ENCODE measurements at places on chromosomes 1 and 21.

DNA sequence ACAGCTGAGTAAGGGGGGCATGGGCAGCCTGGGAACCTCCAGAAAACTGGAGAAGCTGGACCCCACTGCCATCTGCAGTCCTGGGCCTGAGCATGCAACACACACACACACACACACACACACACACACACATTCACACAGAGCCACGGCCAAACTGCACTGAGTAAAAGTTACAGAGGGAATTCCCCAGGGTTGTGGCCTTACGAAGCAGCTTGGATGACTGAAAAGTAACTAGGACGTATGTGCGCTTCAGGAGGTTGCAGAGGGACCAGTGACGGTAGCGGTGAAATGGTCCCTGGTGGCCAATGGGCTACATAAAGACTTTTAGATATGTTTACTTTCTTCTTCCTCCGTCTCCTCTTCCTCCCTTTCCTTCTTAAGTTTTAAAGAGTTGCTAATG lies 232.5 kb upstream of the TMEM51 start:
- no peak for DNase-seq

DNA sequence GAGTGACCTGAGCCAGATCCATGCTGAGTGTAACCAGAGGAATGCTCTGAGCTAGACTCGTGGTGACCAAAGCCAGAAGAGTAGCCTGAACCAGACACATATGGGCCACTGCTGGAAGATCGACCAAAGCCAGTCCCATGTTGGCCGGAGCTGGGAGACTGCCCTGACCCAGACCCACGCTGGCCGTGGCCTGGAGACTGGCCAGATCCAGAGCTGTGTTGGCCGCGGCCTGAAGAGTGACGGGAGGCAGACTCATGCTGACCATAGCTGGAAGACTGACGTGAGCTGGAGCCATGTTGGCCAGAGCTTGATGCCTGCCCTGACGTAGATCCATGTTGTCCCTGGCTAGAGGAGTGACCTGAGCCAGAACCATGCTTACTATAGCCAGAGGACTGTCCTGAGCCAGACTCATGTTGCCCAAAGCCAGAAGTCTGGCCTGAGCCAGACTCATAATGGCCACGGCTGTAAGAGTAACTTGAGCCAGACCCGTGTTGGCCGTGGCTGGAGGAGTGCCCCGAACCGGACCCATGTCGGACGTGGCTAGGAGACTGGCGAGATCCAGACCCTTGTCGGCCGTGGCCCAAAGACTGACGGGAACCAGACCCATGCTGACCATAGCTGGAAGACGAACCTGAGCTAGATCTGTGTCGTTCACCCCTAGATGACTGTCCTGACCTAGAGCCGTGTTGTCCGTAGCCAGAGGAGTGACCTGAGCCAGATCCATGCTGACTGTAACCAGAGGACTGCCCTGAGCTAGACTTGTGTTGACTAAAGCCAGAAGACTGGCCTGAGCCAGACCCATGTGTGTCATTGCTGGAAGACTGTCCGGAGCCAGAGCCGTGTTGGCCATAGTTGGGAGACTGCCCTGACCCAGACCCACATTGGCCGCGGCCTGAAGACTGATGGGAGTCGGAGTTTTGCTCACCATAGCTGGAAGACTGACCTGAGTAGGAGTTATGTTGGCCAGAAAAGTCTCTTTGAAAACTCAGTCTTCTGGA lies 3.5 kb downstream of the HRNR start:
- no peak for DNase-seq

- DNase-seq = no peak
Observed at GRCh38 chr1:86582161-86582560, 35.3 kb downstream of the CLCA4 start.

GRCh38 chr1:209641832-209642172 lies 10.4 kb downstream of the LAMB3 start:
- DNase-seq = no peak

DNA sequence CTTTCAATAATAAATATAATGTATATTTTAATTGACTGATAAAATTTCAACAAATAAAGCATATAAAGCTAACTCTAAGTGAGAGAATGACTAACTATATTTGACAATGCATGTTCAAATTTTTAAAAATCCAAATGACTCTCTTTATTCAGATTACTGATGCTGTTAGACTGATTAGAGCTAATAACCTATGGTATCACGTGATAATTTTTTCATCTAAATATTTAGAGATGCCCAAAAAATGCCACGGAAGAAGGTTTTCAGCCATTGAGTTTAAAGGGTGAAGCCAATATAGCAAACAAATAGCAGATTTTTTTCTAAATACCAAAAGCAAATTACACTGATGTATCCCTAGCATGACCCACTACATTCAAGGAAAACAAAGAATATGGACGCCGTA lies 61.1 kb upstream of the OR10J4 start:
- DNase-seq = no peak

DNA sequence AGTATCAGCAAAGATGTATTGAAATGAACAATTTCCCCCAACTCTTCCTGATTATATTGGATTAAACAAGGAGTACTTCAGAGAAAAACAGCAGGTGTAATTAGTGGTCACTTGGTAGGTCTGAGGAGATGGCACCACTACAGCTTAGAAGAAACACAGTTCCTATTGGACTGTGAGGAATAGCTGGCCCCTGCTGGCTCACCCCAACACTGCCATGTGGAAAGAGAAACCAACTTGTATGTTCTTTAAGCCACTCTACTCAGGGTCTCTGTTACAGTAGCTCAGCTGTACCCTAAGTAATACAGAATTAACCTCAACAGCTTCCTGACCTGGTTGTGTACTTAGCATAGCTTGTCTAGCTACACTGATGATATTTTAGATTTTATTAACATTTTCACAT lies 26.5 kb upstream of the MTR start:
- no peak for DNase-seq

DNA sequence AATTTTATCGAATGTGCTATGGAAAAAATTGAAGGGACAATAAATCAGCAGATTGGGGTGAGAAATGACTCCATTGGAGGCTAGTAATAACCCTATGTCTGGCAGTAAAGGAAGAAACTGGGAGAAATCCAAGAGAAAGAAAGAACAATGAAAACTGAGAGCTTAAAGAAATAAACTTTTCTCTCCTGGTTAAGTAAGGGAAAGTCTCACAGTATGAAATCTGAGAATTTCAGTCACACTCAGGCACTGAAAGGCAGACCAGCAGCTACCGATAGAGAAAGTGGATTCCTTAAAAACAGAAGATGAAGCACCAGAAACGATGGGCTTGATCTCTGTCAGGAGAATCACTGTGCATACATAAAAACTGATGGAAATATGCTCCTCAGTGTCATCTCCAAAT lies 404.2 kb downstream of the PLPP3 start:
- DNase-seq = no peak

DNA sequence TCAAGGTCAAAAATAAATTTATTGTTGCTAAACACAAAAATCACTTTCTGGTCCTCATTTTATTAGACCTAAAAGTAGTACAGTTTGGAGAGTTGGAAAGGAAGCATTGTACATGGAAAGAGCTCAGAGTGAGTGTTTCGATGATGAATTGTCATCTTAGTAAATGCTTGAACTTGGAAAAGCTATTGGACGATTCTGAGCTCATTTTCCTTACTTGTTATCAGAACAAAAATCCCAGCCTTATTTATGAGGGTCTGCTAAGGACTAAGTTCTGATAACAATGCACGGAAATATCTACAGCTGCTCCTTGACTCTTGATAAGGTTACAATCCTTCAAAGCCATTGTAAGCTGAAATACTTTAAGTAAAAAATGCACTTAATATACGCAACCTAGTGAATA lies 710.0 kb upstream of the PTBP2 start:
- DNase-seq = no peak

GRCh38 chr21:41824466-41825207 lies 54.5 kb downstream of the PRDM15 start:
- no peak for DNase-seq

DNA sequence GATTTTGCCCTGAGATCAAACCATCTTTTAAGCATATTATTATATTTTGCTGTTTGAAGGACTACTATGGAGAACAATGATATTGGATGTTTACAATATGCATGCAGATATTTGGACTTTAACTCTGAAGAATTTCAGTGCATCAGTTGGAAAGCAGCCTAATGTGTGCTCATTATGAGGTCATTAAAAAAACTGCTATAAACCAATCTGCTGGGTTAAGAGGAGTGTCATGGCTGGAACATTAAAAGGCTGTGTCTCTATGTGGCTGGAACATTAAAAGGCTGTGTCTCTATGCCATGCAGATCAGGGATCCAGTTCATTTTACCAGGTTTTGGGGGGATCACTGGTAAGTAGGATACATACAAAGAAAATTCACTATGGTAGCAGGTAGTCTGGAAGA lies 77.6 kb downstream of the SPATA46 start:
- no peak for DNase-seq

GRCh38 chr1:231318015-231318355 lies 19.7 kb downstream of the EXOC8 start:
- no peak for DNase-seq

GRCh38 chr1:998995-999724 lies 737 bp downstream of the HES4 start:
- DNase-seq = peak; percentile 44

GRCh38 chr1:185965870-185966269 lies 231.7 kb downstream of the HMCN1 start:
- DNase-seq = no peak

DNA sequence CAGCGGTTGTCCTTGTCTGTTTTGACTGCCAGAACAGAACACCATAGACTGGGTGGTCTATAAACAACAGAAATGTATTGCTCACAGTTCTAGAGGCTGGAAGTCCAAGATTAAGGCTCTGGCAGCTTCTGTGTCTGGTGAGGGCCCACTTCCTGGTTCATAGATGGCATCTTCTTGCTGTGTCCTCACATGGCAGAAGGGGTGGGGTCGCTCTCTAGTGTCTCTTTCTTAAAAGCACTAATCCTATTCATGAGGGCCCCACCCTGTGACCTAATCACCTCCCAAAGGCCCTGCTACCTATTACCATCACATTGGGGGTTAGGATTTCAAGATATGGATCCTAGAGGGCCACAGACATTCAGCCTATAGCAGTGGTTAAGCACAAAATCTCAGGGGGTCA lies 304.4 kb downstream of the NFIA start:
- DNase-seq = peak; percentile 53

GRCh38 chr21:26935977-26936376 lies 30.9 kb downstream of the ADAMTS5 start:
- DNase-seq = no peak

GRCh38 chr1:15740924-15741850 lies 1.1 kb upstream of the TMEM82 start:
- DNase-seq = peak; percentile 78

DNA sequence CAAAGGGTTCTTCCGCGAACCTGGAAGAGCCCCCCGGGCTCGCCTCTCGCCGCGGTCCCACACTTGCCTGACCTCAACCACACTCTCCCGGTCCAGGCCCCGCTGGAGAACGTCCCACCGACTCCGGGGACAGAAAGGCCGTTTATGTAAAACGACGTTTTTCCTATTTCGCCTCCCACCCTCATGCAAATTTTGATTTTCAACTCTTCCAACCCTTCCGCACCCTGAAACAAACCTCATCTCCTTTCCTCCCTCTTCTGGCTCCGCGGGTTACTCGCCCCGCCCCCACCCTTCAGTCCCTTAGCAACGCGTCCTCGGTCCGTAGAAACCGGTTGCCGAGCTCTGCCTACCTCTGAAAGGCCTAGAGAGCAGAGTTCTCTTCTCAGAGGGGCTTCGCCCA lies at the start of gene C1orf141:
C1orf141 (minus strand) TSS at position 276 of the 400 bp plus-strand sequence. CDS start 7,730 bp downstream, outside the sequence.
- peak; percentile 78 for DNase-seq

Measured in hematopoietic multipotent progenitor cell treated with erythropoietin and hydrocortisone succinate and interleukin-3 and kit ligand, for 6 days (in vitro differentiated cells).